ENCODE measurements at places on chromosomes 4 and X.

DNA sequence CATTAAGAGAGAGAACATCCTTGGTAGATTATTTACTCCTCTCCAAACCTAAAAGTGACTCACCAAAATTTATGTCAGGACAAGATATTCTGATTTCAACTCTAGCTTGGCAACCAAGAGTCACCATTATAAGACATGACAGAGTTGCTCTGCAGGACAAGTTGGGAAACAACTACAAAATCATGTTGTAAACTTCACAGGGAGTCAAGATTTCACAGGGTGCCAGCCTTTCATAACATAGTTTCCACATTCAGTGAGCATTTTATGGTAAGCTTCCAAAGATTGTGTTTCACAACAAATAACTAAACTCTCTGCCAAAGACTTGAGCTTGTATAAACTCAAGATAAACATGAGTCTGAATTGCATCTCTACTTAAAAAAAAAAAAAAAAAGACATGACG is 121.0 kb upstream of the DIAPH2 start:
- DNase-seq, result no peak

DNA sequence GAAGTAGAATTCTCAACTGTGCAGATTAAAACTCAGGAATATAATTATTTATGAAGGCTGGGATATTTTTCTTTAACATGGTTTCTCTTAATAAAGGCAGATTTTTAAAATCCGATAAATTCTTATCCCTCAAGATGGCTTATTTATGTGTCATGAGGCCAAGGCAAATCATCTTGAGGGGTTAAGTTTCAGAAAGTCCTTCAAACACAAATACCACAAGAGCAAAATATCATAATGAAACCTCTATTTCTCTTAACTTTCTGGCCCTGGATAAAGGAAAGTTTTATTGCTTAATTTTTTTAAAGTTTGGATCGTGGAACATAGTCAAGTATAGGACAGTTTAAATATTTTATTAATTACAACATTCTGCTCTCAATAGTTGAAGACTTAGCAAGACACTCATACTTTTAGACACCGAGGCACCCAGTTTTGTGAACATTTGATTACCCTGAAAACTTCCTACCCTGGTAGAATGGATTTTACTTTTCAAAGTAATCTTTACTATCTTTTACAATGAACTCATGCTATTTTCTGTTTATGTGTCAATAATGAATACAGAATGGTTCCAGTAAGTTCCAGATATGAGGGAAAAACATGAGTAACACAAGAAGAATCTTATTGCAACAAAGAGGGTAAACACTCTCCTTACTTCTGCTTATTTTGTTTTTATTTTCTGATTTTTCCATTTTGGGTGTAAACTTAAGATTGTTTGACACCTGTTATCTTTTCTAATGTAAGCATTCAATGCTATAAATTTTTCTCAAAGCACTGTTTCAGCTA is 200.7 kb upstream of the IL15 start:
- no peak for DNase-seq

- DNase-seq, result no peak
These were observed 1.8 kb downstream of the SH2D1A start for GRCh38 chrX:124348182-124348581.

DNA sequence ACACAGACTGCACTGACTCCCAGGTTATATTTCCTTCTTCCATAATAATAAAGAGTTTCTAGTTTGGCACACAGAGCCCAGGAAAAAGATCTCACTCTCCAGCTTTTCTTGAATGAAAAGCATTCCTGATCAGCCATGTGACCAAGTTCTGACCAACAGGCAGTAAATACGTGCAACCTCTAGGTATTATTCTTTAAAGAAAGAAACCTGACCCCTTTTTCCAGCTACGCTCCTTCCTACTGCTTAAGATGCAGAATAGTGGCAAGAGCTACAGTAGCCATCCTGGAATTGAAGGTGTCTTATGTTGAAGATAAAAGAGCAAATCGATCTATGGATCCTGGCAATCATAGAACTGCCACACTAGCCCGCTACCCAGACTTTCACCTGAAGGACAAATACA is 76.7 kb downstream of the LRBA start:
- DNase-seq, result no peak

DNA sequence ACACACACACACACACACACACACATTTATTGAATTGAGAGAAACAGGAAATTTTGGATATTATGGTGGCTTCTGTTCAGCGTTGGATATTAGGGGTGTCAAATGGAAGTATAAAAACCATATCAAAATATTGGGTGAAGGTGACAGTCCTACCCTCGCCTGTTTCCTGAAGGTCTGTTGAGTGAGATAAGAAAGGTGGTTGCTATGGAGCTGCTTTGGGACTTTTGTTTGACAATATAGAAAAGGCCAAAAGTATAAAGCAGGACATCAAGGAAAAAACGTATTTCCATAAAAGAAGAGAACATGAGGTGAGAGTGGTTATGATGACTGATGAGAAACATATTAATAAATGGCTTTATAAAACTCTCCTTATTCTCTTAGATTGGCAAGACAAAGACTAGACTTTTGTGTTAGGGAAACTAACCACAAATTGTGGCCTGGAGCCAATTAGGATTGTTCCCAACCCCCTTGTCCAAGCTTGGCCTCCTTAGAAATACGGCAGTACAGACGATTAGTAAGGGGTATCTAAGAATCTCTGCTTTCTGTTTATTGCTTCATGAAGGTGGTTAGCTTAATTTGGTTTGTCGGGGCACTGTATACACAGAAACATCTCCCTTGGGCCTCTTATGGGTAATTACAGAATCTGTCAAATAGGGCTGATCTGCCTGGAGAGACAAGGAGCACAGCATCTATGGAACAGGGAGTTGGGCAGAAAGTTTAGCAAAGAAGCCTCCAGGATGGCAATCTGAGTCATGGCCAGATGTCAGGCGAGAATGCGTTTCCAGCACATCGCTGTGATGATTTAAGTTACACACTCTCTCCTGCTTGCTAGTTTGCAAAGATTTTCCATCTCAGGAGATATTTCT is 198.0 kb downstream of the CBR4 start:
- no peak for DNase-seq

- DNase-seq, result no peak
These were observed 15.1 kb downstream of the TEC start for GRCh38 chr4:48254381-48255071.

DNA sequence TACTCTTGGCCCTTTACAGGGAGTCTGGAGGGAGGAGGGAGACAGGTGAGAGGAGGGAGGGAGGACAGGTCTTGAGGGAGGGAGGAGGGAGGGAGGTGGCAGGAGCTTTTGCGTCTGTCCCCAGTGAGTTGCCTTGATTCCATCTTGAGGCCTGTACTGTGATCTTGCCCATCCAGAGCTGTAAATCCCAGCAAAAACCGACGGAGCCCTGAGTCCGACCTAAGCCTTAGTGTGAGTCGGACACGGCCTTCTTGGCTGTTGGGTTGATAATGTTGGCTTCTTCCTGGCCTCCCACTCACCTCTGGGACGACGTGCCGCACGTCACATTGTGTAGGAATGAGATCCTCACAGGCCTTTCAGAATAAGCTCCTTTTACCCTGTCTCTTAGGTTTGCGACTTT is 72.5 kb downstream of the RGS12 start:
- no peak for DNase-seq

GRCh38 chrX:14027511-14028019 is 2.1 kb downstream of the GEMIN8 start:
- no peak for DNase-seq

DNA sequence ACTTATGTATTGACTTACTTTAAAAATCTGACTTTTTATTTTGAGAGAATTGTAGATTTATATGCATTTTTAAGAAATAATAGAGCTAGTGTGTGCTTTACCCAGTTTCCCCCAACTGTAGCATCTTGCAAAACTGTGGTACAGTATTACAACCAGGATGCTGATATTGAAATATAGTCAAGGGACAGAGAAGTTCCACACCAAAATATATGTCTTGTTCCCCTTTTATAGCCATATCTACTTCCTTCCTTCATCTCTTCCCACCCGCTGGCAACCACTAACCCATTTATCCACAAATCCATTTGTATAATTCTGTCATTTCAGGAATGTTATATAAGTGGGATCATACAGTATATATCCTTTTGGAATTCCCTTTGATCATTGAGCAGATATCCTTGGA is 16.8 kb downstream of the KDM6A start:
- no peak for DNase-seq

DNA sequence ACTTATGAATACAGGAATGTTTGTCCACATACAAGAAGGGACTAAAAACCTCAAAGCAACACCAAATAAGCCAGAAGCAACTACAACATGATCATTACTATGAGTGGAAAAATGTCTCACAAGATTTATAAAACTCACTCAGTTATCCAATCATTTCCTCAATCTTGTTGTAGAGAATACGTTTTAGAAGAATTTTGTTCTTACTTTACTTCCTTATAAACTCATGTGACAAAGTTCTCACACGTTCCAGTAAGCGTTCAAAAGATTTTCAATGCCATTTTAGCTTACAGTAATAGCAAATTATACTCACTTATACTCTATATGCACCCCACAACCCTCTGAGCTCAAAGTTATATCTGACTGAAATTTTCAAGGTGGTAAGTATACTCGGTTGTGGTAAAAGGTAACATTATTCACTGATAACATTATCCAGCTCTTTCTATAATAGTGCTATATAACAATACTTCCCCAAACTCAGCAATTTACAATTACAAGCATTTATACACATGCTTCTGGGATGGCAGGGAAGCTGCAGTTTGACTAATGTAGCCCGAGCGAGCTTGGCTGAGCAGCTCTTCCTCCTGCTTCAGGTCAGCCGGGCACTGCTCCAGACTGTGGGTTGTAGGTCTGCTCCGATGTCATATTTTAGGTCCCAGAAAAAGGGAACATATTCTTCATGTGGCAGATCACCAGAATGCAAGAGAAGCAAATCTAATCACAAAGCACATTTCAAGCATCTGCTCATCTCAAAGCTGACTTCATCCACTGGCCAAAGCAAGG is 226.3 kb downstream of the RCHY1 start:
- DNase-seq, result no peak

GRCh38 chr4:4985844-4986243 is 33.4 kb downstream of the CYTL1 start:
- no peak for DNase-seq

DNA sequence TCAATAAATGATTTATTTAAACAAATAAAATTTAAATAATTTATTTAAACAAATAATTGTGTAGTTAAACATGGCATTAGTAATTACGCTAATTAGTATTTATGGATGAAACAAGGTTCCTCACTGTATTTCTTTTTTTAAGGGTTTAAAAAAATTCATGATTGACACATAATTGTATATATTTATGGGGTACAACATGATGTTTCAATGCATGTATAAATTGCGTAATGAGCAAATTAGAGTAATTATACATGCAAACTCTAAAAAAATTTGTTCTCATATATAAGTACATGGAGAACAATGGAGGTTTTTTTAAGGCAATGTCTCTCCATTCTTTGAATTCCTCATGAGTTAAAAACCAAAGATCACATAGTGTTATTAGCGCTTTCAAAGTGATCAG is 115.7 kb upstream of the KLF3 start:
- DNase-seq, result no peak

- DNase-seq, result no peak
These were observed at the start of gene TMEM271 for GRCh38 chr4:576245-576821. Gene TMEM271, minus strand, starts transcription at chr4:576295. Its CDS starts 233 bp downstream, at chr4:576062.

DNA sequence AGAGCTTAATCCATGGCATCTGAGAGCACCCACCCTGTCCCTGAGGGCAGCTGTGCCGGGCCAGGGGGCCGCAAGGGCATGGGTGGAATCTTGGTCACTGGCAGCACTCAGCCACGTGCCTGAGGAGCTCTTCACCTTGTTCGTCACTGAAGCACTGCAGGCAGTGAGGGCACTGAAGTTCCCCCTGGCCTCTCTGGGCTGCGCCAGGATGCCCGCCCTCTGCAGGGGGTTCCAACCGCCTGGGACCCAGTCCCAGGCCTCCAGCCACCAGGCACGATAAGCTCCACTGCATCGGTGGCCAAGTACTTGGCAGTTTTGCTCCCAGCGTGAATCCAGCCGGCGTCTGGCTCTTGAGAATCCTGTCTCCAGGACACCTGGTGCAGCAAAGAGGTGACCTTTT is 96.4 kb upstream of the MED14 start:
- DNase-seq, result no peak

DNA sequence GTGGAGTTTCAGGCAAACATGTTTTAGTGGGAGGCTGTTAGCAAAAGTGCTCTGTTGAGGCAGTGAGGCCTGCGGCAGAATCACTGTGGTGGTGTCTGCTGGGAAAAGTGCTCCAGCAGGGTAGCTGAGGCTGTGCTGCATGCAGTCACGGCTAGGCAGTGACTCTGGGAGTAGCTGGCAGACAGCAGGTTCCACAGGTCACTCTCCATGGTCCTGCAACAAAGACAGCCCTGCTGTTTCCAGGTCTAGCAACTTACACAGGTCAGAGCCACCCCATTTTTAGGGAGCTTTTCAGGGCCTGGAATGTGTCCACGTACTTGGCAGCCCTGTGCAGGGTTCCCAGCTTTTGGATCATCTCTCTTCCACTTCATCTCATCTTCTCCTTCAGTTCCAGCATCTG is 184.3 kb downstream of the NAA11 start:
- DNase-seq, result no peak

GRCh38 chr4:98838977-98839618 is 89.8 kb downstream of the EIF4E start:
- no peak for DNase-seq

DNA sequence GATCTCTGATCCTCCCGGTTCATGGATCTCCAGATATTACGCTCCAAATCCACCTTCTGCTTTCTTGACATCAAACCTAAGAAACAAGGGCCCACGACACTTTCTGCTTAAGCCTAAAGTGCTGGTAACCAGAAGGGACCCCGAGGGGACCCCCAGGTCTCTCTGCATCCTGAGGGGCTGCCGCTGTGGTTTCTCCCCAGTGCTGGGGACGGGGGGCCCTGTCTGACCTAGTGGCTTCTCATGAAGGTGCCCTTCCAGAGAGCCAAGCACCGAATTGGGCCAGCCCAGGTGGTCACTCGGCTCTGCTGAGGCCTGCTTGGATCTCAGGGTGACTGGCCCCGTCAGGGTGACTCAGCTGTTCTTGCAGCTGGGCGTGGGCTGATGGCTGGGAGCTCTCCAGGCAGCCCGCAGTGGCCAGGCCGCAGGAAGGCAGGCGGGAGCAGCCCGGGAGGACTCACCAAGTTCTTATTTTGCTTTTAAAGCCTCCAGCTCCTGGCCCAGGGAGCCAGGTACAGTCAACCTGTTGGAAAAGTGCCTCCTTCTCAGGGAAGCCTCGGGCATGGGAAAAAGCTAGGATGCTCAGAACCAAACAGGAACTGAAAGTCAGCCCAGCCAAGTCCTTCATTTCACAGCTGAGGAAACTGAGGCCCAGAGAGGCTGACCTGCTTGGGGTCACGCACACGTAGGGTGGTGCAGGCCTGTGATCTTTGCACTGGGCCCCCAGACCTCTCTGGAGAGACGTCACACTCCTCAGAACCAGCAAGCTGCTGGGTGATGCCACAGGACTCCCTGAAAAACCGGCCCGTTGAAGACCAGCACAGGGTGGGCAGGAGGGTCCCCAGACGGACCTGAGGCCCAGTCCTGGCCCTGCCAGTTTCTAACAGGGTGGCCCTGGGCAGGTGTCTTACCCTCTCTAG is 16.7 kb downstream of the BLOC1S4 start:
- DNase-seq, result no peak

GRCh38 chrX:70592091-70592490 is 147.5 kb downstream of the DLG3 start:
- DNase-seq, result no peak
